ENCODE measurements at places on chromosomes 1 and 21. TPM values are rescaled to one million over a fixed set of nuclear protein-coding genes. Genes with fewer than 3 reads are reported as not detected.

The B3GALT5 gene
- 5.7 TPM for total RNA-seq

The TMEM200B gene
- total RNA-seq: 59.5 TPM

The MYBPH gene
- total RNA-seq: not detected

The IVL gene
- not detected for total RNA-seq

The NR5A2 gene
- 13.2 TPM for total RNA-seq

The LYSMD1 gene
- 22.5 TPM for total RNA-seq

The HTR1D gene
- 3.9 TPM for total RNA-seq

The TP73 gene
- 1.6 TPM for total RNA-seq
